H1 (cell line): ENCODE measurements at places on chromosomes 3 and 15. TPM values are rescaled to one million over a fixed set of nuclear protein-coding genes. Genes with fewer than 3 reads are reported as not detected.
A peak's percentile ranks its signal among the peaks of the same experiment; 100 is the strongest.

DNA sequence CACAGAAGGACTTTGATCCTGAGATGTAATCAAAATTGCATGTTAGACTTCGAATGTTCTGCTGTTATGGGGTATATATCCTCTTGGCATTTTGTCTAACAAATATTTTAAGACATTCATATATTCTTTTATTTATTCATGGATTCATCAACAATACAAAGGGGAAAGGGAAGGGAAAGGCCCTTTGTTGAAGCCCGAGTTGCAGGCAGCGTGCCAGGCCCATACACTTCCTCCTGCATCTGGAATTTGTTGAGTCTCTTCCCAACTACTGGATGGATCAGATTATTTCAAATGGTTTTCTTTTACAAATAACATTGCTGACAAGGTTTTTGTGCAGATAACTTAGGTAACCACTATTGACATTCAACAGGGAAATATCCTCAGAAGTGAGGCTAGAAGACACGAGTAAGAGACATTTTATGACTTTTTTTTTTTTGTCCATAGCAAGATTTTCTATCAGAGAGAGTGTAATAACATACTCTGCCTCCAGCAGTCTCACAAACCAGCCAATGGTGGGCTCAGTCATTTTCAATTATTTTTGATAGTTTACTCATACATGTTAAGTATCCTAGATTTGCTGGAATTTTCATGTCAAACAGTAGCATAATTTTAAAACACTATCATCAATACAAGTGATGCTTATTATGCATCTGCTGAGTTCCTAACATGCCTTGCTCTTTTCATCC lies 94.3 kb downstream of the RPL39L start:
- no peak overlapping the region for H3K4me3 ChIP-seq
- no peak overlapping the region for H3K27ac ChIP-seq
- no peak for DNase-seq
- H3K4me1 ChIP-seq, result no peaks in the 10 kb centered on the region
- peaks cover 53% of the 10 kb centered on the region for H3K36me3 ChIP-seq

DNA sequence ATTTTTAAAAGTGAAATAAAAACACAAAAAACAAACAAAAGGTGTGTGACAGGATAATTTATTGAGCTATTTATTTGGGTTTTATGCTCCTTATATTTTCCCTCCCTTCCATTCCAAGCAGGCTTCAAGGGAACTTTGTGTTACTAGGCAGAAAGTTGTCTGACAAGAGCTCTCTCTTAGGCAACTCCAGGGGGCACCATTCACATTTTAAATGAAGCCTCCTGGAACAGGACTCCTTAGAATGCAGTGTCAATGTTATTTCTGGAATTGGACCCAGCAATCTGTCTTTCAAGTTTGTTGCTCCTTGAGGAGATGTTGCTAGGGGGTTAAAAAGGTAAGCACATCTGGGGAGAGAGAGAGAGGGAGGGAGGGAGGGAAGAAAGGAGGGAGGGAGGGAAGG lies 5.4 kb upstream of the RFX7 start:
- no peak for DNase-seq
- H3K27ac ChIP-seq, result no peak overlapping the region
- H3K4me3 ChIP-seq, result no peak overlapping the region
- H3K4me1 ChIP-seq, result peaks cover 15% of the 10 kb centered on the region; the same call in 1 of the 2 replicates
- H3K36me3 ChIP-seq, result no peaks in the 10 kb centered on the region

DNA sequence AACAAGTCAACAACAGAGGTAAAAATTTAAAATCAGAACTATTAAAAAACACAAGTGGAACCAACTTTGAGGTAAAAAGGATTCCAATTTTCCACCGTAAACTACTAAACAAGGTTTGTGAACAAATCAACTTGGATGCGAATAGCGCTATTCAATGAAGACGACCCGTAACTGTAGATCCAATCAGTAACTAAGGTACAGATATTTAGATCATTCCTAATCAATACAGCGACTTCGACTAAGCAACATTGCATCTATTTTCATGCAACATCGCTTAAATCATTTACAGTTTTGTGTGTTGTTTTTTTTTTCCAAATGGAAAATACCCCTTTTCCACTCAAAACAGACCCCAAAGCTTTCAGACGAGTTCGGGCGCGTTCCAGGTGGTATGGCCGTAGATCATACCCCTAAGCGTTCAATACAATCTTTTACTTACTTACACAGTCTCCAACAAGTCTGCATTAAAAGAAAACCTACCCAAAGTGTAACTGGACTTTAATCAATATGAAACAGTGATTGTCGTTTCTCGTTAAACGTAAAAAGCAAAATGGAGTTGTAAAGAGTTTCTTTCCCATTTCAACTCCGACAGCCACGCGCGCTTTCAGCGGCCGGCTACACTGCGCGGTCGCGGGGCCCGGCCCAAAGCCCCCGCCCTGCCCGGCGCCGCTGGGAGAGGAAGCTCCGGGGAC lies 786 bp downstream of the RHOA start:
- H3K36me3 ChIP-seq, result no peaks in the 10 kb centered on the region
- peak overlapping the region; percentile 91 for H3K4me3 ChIP-seq

DNA sequence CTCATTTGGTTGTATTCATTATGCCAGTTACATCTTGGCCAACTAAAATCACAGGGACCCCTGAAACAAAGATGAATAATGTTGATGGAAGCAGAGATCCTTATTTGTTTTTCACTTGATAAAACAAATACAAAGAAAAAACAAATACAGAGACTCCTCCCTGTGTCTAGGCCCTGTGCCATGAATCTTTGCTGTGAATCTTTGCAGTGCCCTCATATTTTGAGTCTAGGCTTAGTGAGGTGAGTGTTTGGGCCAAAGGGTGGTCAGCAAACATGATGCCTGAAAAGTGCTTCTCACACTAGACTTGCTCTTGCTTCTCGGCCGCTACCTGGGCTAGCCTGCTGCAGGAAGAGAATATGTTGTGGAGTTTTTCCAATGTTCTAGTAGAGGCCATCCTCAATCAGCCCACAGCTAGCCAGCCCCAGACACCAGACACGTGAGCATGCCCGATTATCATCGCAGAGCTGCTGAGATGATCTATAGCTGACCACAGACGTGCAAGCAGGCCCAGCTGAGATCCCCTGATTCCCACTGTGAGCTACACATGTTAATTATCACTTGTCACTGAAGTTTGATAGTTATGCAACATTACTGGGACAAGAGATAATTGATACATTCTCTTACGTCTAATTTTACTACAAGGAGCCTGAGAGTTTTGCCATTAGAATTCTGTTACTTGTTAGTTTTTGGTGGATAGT lies 191.4 kb downstream of the THRB start:
- no peak overlapping the region for H3K27ac ChIP-seq
- no peaks in the 10 kb centered on the region for H3K36me3 ChIP-seq
- no peak for DNase-seq
- H3K27me3 ChIP-seq, result no peaks in the 10 kb centered on the region

- DNase-seq, result no peak
- no peaks in the 10 kb centered on the region for H3K4me1 ChIP-seq
- H3K4me3 ChIP-seq, result no peak overlapping the region
- no peaks in the 10 kb centered on the region for H3K36me3 ChIP-seq
Measured at GRCh38 chr3:25916321-25916720, 126.4 kb downstream of the OXSM start.

- H3K4me3 ChIP-seq, result no peak overlapping the region
- H3K4me1 ChIP-seq, result no peaks in the 10 kb centered on the region
- H3K27ac ChIP-seq, result no peak overlapping the region
- no peak for DNase-seq
- H3K36me3 ChIP-seq, result peaks cover 18% of the 10 kb centered on the region
Measured at GRCh38 chr3:12910356-12911099, 69.2 kb upstream of the RPL32 start.

- no peak overlapping the region for H3K27ac ChIP-seq
- H3K4me1 ChIP-seq, result no peaks in the 10 kb centered on the region
- DNase-seq, result no peak
- H3K36me3 ChIP-seq, result no peaks in the 10 kb centered on the region
- H3K4me3 ChIP-seq, result no peak overlapping the region
Measured at GRCh38 chr3:115788921-115789470, 165.7 kb downstream of the GAP43 start.

DNA sequence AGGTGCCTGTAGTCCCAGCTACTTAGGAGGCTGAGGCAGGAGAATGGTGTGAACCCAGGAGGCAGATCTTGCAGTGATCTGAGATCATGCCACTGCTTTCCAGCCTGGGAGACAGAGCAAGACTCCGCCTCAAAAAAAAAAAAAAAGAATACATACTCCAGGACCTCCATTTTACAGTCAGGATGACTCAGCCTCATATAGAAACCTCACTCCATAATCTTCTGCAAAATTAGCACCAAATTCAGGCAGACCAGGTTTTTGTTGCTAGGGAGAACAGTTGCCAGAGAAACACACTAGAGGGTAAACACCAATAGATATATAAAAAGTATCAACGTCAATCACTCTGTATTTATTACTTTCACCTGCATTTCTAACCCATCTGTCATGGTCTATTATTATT lies 28.3 kb upstream of the AP3B2 start:
- no peak overlapping the region for H3K4me3 ChIP-seq
- no peaks in the 10 kb centered on the region for H3K27me3 ChIP-seq
- no peak overlapping the region for H3K27ac ChIP-seq
- H3K36me3 ChIP-seq, result no peaks in the 10 kb centered on the region
- DNase-seq, result no peak

DNA sequence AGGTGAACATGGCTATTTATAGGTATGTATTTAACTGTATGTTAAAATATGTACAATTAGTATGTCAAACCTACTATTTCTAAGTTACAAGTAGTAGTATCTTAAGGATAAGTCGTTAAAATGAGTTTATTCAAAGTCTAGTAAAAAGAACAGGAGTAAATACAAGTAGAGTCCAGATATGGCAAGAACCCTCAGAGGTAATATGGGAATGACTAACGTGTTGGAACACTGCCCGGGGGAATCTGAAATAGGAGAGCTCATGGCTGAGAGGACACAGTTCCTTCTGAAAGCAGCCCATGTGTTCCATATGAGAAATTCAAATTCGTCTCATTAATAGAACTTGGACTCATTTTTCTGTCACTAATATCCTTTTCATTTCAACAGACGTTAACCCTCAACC lies 158.8 kb downstream of the CLSTN2 start:
- no peaks in the 10 kb centered on the region for H3K36me3 ChIP-seq
- H3K4me1 ChIP-seq, result peaks cover 2% of the 10 kb centered on the region; the same call in 1 of the 2 replicates
- H3K27me3 ChIP-seq, result no peaks in the 10 kb centered on the region

- no peaks in the 10 kb centered on the region for H3K36me3 ChIP-seq
- DNase-seq, result no peak
- no peaks in the 10 kb centered on the region; the same call in 1 of the 2 replicates for H3K4me1 ChIP-seq
Measured at GRCh38 chr3:10764259-10765051, 51.6 kb upstream of the SLC6A11 start.

DNA sequence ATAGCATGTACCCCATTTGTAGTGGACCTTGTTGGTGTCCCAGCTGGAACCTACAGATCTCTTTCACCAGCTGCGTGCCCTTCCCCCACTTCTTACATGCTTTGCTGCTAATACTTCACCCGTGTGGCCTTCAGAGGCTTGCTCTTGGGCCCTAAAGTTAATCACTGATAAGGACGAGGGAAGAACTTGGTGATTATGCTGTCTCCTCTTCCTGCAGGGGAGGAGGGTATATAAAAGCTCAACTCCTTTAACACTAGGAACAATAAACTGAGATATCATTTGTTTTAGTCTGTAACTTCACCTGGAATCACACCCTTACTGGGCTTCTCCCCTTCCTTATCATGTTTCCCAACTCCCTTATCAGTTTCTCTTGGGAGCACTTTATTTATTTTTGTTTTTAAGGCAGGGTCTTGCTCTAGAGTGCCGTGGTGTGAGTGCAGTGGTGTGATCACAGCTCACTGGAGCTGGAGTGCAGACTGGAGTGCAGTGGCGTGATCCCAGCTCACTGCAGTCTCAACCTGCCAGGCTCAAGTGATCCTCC lies 43.2 kb upstream of the PIK3R4 start:
- no peak overlapping the region for H3K27ac ChIP-seq
- DNase-seq, result no peak
- no peaks in the 10 kb centered on the region for H3K36me3 ChIP-seq
- no peaks in the 10 kb centered on the region for H3K4me1 ChIP-seq
- H3K4me3 ChIP-seq, result no peak overlapping the region

DNA sequence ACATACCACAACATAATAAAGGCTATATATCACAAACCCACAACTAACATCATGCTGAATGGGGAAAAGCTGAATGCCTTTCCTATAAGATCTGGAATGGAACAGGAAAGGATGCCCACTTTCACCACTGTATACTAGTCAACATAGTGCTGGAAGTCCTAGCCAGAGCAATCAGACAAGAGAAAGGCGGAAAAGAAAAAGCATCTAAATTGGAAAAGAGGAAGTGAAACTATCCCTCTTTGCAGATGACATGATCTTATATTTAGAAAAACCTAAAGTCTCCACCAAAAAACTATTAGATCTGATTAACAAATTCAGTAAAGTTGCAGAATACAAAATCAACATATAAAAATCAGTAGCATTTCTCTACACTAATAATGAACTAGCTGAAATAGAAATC lies 14.6 kb upstream of the PIK3CA start:
- no peaks in the 10 kb centered on the region for H3K36me3 ChIP-seq
- H3K27ac ChIP-seq, result no peak overlapping the region
- no peak for DNase-seq
- no peak overlapping the region for H3K4me3 ChIP-seq

DNA sequence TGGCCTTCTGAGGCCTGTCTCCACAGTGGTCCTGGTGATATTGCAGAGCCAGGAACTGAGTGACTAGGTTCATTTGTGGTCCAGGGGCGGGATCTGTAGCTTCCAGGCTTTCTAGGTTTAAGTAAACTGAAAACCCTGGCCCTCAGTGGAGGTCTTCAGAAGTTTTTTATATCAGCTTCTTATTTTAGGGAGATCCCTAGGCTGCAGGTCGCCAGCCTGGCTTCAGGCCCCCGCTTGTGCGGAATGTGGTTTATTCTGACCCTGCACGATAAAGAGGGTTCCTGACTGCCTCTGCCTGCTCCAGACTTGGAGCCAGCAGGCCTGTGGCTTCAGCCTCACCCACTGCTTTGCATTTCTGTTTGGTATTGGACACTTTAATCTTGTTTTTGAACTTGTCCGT lies 133.9 kb upstream of the PLXNA1 start:
- H3K27ac ChIP-seq, result no peak overlapping the region
- no peak overlapping the region for H3K4me3 ChIP-seq
- no peaks in the 10 kb centered on the region for H3K27me3 ChIP-seq
- H3K4me1 ChIP-seq, result peaks cover 33% of the 10 kb centered on the region

GRCh38 chr3:33980252-33980651 lies 181.8 kb downstream of the PDCD6IP start:
- no peak overlapping the region for H3K4me3 ChIP-seq
- H3K36me3 ChIP-seq, result no peaks in the 10 kb centered on the region

- no peak overlapping the region for H3K27ac ChIP-seq
- H3K36me3 ChIP-seq, result no peaks in the 10 kb centered on the region
- H3K4me1 ChIP-seq, result peaks cover 2% of the 10 kb centered on the region; the same call in 1 of the 2 replicates
- DNase-seq, result no peak
- no peak overlapping the region for H3K4me3 ChIP-seq
- no peaks in the 10 kb centered on the region for H3K27me3 ChIP-seq
Measured at GRCh38 chr3:108013141-108014055, 77.4 kb downstream of the CD47 start.

GRCh38 chr3:115245438-115245837 lies 98.3 kb upstream of the ZBTB20 start:
- no peaks in the 10 kb centered on the region for H3K36me3 ChIP-seq
- no peak overlapping the region for H3K4me3 ChIP-seq
- no peak for DNase-seq
- H3K4me1 ChIP-seq, result no peaks in the 10 kb centered on the region

QRICH1 gene
- 123 and 142 TPM in 2 replicates for total RNA-seq

EXD1 gene
- 0.54 TPM in 1 of 2 replicates, not detected in the other for total RNA-seq

ALPK3 gene
- total RNA-seq, result 16.0 and 19.2 TPM in 2 replicates

ARGFX gene
- not detected in 2 replicates for total RNA-seq

P2RY13 gene
- not detected in 2 replicates for total RNA-seq

FANCD2OS gene
- not detected in 2 replicates for total RNA-seq

DLL4 gene
- 0.48 and 0.60 TPM in 2 replicates for total RNA-seq

FBXO40 gene
- 0.06 TPM in 1 of 2 replicates, not detected in the other for total RNA-seq

SLC24A5 gene
- total RNA-seq, result not detected in 2 replicates

SLCO2A1 gene
- 1.1 TPM in 2 replicates for total RNA-seq

MYZAP gene
- 0.65 and 0.94 TPM in 2 replicates for total RNA-seq

CCDC33 gene
- total RNA-seq, result 1.0 and 2.0 TPM in 2 replicates

IQCF5 gene
- total RNA-seq, result not detected in 2 replicates
